ENCODE measurements at places on chromosomes 3 and 15.

GRCh38 chr15:90512981-90513380, 16.7 kb upstream of the CRTC3 start:
- DNase-seq: no peak

GRCh38 chr3:172513488-172513887, 9.7 kb downstream of the TNFSF10 start:
- no peak for DNase-seq

DNA sequence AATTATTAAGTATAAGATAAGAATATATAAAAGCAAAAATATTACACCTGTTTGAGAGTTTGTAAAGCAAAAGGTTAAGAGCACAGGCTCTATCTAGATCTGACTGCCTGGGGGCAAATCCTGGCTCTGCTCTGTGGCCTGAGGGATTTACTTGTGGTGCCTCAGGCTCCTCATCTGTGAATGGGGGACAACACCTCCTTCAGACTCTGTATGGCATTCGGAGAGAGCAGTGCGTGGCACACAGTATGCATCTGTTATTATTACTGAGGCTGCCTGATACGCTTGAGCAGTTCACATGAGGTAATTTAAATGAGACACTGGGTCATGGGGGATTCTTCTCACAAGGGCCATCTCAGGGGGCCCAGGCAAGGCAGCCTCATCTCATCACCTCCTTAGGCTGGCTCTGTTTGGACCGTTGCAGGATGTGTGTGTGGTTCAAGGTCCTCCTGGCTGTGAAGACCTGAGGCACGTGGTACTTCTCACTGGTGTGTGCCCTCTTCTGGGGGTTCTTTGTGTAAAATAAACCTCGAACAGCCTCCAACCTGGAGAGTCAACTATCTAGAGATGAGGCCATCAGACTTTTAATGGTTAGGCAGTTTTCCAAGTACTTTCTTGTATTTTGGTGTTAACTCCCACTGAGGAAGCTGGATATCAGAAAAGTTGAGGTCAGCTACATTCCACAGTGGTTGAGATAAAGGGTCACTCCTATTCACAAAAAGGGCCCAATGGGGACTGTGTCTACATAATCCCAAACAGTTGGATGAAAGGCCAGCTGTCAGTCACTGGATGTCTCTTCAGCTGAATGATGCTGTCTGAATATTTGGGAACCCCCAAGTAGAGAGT, 9.0 kb downstream of the GNB5 start:
- DNase-seq: no peak

DNA sequence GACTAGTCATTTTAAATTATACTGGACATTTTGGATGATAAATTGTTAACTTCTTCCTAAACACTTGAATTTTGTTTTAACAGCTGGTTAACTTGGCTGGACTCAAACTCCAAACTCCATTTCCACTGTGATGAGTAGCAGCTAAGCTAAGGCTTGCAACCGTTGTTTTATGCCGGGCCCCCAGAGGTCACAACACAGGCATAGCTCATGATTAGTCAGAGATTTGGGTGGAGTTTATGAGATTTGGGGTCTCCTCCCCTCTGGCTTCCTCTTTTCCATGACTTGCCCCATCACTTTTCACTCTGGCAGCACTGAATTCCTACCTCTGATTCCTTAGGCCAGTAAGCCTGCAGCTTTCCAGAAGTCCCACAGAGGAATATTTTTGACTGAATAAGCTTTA, 12.8 kb downstream of the THAP10 start:
- DNase-seq: no peak

DNA sequence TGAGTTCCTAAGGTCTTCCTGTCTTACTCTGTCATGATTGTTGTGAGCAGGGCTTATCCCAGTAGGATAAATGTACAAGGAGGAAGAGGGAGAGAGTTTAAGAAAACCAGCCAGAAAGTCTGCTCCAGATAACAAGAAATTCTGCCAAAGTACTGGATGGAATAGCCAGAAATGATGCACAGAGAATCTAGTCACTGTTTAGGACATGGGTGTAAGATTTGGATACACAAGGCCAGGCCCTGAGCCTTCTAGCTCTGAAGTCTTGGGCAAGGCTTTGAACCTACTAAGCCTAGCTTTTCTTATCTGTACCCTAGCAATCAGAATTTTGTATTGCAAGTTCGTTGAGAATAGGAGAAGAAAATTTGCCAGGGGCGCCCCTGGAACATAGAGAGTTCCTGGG, 180.4 kb upstream of the ROPN1 start:
- DNase-seq: no peak

DNA sequence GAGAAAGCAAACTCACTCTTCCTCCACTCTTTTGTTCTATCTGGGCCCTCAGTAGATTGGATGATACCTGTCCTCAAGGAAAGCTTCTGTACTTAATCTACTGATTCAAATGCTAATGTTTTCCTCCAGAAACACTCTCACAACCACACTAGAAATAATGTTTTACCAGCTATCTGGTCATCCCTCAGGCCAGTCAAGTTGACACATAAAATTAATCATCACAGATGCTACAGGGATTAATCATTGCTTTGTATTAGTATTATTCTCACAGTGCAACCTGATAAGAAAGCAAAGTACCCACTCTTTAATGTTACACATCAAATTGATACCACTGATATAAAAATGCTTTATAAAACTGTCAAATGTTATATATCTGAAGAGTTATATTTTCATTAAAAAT, 52.9 kb upstream of the ARL6 start:
- DNase-seq: no peak

DNA sequence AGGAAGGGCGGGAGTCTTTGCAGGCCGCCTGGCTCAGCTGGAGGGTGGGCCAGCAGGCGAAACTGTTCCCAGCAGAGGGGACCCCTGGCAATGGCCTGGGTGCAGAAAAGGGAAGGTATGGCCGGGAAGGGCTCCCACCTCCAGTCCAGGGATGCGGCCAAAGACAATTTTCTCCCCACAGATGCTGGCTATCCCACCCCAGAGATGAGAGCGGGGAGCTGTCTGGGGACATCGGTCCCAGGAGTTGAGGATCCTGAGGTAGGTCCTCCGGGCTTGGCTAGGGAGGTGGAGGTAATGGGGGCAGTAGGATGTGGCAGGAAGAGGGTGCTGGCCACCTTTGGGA, 1.7 kb downstream of the SEMA3G start:
- no peak for DNase-seq

DNA sequence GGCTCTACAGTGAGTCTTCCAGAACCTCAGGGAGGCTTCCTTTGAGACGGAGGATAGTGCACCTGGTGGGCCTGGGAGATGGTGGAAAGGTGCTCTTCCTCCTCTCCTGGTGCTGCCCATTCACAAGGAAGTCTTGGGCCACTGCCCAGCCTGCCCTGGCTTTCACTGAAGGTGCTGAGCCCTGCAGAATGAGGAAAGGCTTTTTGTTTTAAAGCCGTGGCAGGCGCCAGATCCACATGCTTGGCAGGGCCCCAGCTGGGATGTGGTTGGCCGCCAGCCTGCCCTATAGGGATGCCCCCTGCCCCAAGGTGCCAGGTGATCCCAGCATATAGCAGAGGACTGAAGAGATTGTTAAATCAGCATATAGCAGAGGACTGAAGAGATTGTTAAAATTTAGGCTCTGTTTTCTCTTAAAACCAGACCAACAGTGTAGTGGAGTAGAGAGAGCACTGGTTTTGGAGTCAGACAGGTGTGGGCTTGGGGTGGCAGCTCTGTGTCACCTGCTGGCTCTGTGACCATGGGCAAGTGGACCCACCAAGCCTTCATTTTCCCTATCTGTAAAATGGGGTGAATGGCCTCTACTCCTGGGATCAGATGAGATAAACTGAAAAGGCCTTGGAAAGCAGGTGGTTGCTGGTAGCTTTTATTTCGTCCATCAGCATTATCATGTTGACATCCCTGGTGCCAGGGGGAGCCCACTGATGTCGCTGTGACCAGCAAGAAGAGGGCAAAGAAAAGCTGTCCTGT, 53.3 kb downstream of the SLC6A6 start:
- DNase-seq: no peak

DNA sequence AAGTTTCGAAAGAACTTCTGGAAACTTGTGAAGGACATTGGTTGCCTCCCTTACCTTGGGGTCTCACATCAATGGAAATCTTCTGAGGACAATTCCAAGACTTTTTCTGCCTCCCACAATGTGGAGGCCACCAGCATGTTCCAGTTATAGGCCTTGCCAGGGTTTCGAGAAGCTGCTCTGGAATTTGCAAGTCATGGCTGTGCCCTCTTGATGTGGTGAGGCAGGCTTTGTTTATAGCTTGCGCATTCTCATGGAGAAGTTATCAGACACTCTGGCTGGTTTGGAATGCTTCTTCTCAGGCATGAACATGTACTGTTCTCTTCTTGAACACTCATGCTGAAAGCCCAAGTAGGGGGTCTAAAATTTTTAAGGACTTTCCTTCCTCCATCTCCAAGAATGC, 4.1 kb downstream of the CXCR6 start:
- DNase-seq: no peak

DNA sequence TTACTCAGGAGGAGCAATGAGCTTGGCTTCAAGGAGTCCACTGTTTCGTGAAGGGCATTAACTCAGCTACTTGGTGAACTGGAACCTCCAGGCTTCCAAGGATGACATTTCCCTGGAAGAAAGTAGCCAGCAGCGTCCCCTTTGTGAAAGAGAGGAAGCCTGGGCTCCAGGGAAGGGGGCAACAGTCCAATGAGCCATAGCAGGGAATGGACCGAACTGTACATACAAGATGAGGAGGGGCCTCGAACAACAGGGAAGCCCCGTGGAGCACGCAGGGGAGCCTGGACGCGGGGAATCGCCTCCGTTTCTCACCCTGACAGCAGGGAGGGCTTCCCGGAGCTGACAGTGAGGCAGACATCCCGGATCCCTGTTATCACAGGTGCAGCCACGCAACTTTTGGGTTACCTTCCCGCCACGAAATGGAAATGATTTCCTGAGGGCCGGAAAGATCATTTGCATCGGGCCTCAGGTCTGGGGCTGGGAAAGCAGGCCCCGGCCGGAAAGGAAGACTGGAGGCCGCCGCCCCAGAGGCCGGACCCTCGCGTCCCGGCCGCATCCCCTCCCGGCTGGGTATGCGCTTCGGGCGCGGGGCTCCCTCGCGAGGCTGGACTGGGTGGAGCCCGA, 475 bp upstream of the SPINT1 start:
- no peak for DNase-seq

DNA sequence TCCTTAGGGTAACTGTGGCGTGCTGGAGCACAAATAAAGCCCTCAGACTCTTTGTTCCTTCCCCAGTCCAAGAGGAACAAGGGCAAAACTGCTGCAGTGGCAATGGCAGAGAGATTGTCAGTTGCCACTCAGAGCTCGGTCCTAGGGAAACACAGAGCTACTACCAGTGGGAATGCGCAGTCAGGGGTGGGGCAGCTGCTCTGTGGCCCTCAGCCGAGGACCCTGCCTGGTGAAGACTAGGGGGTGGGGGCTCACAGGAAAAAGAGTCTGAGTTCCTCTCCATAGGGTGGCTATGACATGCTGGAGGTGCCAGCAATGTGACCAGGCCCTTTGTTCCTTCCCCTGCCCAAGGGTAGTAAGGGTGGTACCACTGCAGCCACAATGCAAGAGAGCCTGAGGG, 43.8 kb downstream of the TMCO5A start:
- no peak for DNase-seq

DNA sequence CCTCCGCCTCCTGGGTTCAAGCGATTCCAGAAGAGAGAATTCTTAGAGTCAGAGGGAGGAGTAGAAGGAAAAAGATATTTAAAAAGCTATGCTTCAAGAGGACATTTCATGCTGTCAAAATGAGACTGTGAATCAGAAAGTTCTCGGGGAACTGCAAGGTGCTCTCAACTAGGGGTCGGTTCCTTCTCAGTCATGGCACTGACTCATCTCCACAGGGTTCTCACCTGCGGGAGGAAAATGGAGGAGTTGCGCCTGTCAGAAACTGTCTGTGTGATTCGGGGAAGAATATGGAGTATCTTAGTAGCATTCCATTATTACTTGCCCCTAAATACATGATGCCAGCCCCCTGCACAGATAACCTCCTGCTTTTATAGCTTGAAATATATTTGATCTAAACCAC, 47.4 kb downstream of the APH1B start:
- no peak for DNase-seq

DNA sequence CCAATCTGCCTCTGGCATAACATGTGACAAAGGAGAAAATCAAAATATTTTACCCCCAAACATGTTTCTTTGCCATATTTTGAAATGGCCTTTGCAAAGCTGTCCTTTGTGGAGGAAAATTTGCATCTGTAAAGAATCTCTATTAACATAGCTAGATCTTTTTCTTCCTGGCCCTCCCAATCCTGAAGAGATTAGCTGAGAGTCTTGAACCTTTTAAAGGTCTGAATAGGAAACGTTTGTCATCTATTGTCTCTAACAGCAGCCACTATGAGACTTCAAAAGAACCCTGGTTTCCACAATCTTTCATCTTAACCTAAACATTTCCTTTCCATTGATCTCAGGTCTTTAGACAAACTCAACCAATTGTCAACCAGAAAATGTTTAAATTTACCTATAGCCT, 520.9 kb upstream of the TGFBR2 start:
- no peak for DNase-seq

- no peak for DNase-seq
Measured at GRCh38 chr3:82474711-82475110, 713.3 kb upstream of the GBE1 start.

DNA sequence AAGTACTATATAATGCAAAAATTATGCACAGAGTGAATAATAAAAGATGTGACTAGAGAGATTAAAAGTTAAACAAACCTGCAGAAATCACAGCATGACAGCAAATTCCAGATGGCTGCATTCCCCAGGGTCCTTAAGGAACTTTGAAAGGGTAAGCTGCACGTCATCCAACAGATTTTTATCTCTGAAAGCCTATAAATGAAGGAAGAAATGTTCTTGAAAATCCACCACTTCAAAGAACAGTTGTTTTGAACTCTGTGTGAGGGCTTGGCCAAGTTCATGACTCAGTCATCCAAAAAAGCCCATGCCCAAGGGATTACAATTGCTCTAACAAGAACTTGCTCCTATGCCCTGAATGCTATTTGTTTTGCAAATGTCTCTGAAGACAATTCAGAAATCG, 603.6 kb downstream of the PLOD2 start:
- DNase-seq: no peak

- no peak for DNase-seq
Measured at GRCh38 chr3:110910346-110910955, 161.2 kb upstream of the NECTIN3 start.

- no peak for DNase-seq
Measured at GRCh38 chr3:57778494-57778893, 22.4 kb downstream of the SLMAP start.

DNA sequence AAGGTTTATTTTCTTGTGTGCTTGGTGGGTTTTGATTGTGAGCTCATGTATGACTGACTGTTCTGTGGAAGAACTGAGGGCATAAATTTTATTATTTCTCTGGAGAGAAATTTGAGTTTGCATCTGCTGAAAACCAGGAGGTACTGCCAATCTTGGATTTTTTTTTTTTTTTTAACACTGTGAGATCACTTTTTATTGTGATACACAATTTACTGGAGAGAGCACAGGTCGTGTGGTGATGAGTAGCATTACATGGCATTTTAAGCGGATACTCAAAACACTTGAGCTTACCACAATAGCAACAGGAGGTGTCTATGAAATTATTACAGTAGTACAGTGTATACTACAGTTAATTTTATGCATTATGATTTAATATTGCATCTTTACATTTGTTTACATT, 237.4 kb downstream of the MFSD1 start:
- no peak for DNase-seq

- DNase-seq: no peak
Measured at GRCh38 chr3:52436500-52437149, 8.3 kb downstream of the SEMA3G start.

GRCh38 chr3:111763001-111763471, 96.0 kb upstream of the PHLDB2 start:
- no peak for DNase-seq
